ENCODE measurements at places on chromosomes 16 and 17.

GRCh38 chr17:45580924-45581323 lies 90.4 kb upstream of the PLEKHM1 start:
- no peak for DNase-seq

DNA sequence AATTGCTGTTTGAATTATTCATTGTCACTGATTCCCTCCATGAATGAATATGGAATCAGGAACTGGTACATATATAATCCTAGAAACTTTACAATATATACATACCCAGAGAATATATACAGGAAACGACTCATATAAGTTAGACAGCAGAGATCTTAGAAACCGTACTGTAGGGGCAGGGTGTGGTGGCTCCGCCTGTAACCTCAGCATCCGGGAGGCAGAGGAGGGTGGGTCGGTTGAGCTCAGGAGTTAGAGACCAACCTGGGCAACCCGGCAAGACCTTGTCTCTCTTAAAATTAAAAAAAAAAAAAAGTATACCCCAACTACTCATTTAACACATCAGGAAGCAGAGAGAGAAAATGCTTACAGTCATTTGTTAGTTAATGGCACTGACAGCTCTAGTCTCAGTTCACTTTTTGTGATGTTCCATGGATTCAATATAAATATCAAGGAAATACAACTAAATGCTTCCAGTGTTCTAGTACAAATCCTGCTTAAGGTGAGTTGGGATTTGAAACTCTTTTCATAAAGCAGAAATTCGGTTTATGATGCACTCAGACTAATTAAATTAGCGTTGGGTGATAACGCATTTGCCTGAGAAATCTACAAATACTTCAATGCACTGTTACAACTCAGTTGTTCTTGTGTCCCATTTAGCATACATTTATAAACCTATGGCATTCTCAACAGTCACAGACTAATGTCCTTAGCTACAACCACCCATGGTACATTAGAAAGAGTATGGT lies 5.6 kb downstream of the GLG1 start:
- DNase-seq = no peak

DNA sequence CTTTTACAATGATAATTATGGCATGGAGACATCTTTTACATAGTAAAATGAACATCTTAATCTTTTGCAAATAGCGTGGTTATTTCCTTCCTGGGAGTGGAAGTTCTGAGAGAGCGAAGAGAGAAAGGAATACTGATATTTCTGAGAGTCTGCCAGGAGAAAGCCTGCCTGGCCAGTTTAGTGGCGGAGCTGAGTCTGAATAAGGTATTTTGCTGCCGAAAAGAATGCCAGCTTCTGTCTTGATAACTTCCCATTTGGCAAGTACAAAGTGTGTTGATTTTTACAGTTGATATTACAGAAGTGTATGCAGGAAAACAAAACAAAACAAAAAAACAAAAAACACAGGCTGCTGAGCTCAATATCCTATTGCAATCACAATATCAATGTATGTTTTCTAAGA lies 55.9 kb downstream of the KCNJ2 start:
- no peak for DNase-seq

DNA sequence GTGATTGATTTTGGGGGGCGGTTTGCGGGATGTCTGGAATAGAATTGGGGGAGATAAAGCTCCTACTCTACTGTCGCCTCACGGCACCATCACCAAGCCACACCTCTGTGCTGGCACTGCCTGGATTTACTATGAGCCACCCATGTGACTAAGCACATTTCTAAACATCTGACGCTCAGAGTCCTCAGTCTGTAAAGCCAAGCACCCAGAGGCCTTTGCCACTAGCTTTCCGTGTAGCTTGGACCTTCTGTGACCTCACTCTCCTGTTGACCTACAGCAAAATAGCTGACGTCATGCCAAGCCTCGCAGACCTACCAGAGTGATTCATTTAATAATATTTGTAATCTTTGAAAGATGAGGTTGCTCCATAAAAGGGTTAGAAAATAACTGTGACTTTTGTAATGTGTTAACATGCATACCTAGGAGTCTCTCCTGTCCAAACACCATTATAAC lies 38.5 kb upstream of the MYOCD start:
- DNase-seq = peak; percentile 100

GRCh38 chr16:711548-712320 lies 3.2 kb upstream of the METRN start:
- DNase-seq = peak; percentile 73

GRCh38 chr16:977081-977701 lies 4.4 kb upstream of the SOX8 start:
- no peak for DNase-seq

- DNase-seq = no peak
Measured at GRCh38 chr16:55389426-55390073, 65.5 kb downstream of the IRX6 start.

GRCh38 chr17:28225271-28225670 lies 93.7 kb upstream of the TMEM97 start:
- peak; percentile 43 for DNase-seq

DNA sequence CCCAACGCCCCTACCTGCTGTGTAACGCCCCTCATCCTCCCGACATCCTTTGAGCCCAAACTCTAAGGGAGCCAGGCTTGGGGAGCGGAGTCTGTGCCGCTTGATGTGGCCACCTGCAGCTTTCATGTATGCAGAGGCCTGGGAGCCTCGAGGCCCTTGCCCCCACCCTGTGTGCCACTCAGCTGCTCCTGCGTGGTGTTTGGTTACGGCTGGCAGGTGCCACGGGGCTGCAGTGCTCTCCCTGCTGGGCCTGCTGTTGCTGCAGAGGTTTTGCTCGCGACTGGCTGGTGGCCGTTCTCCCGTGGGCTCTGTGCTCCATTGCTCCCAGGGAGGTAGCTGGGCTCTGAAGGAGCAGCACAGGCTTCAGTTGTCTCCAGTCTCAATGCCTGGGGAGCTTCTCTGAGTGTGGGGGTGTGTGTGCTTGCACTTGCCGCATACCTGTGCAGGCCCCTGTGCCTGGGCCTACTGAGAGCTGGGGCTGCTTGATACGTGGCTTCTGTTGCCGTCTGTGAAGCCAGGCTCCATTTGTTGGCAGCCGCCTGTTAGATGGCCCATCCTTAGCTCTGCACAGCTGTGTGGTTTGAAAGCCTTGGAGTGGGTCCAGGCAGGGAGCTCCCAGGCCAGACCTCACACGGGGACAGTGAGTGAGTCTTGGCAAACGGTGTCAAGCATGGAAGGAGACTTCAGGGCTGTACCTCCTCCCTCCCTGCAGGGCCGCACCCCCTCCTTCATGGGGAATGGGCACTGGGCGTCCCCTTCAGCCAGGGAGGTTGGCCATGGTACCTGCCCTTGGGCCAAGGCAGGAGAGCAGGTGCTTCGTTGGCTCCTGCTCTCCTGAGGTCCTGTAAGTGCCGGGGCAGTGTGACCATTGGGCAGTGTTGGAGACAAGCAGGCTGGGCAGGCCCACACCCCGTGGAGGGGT lies 47.2 kb downstream of the PDPK1 start:
- DNase-seq = no peak

DNA sequence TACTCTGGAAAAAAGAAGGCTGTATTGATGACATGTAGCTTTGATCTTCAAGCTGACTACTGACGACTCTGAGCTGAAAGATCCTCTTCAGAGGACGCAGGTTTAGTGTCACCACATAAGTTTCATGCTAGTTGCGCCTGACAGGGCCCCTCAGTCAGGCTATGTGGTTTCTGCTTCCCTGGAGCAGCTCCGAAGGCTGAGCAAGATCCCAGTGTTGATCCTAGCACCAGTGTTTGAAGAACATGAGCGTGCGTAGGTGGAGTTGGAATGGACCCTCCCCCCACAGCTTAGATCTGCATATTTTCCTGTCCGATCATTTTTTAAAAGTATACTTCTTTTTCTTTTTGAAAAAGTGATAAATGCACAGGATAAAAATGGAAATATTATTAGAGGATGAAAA lies 17.3 kb downstream of the BANP start:
- no peak for DNase-seq

- no peak for DNase-seq
Measured at GRCh38 chr16:81531419-81531821, 86.8 kb downstream of the CMIP start.
